ENCODE measurements at places on chromosomes 7 and 10.

GRCh38 chr7:111239437-111239836 lies 148.5 kb downstream of the LRRN3 start:
- no peak for DNase-seq

DNA sequence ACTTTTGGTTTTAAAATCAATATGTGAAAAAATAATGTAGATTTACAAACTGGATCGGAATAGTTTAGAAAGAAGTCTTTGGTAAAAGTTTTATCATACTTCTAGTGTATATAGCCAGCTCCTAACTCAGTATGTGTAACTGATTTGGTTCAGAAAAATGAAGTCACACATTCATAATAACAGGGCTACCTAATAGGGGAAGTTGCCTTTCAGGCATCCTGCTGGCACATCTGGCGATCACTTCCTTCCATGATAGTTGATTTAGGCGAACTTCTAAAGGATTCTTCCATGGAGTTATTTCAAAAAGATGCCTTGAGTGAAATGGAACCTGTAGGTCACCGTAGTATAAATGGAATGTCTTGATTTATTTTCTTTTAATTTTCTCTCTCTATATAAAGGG lies 69.1 kb downstream of the SHH start:
- no peak for DNase-seq

DNA sequence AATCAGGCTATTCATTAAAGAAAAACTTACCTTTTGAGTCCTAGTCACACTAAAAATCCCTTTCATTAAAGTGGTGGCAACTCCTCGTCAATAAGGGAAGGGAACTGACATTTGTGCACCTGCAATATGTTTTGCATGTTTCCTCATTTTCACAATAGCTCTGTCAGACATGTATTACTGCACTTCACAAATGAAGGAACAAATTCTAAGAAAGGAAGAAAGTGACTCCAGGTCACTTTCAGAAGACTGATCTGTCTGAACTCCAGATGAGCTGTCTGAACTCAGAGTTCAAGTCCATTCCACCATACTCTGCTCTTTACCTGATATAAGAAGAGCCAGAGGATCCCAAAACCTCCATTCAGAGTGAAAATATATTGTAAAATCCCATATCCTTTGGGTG lies 50.3 kb upstream of the GSAP start:
- no peak for DNase-seq

DNA sequence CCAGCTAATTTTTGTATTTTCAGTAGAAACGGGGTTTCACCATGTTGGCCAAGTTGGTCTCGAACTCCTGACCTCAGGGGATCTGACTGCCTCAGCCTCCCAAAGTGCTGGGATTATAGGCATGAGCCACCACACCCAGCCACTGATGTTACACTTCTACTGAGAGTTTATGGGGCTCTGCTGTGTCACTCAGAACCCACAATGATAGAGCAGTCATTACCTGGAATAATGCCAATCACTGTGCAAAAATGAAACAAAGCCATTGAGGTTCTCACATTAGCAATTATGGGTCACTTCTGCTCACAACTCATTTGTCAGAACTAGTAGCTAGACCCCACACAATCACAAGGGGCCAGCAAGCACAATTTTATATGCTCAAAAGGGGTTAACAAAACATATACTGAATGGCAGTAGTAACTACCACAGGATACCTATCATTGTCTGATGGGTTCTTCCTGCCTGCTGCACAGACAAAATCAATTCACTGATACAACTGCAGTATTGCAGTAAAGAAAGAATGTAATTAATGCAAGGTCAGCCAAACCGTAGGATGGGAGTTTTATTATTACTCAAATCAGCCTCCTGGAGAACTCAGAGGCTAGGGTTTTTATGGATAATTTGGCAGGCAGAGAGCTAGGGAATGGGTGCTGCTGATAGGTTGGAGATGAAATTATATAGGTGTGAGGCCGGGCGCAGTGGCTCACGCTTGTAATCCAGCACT lies 72.1 kb upstream of the TRIM24 start:
- DNase-seq: no peak

DNA sequence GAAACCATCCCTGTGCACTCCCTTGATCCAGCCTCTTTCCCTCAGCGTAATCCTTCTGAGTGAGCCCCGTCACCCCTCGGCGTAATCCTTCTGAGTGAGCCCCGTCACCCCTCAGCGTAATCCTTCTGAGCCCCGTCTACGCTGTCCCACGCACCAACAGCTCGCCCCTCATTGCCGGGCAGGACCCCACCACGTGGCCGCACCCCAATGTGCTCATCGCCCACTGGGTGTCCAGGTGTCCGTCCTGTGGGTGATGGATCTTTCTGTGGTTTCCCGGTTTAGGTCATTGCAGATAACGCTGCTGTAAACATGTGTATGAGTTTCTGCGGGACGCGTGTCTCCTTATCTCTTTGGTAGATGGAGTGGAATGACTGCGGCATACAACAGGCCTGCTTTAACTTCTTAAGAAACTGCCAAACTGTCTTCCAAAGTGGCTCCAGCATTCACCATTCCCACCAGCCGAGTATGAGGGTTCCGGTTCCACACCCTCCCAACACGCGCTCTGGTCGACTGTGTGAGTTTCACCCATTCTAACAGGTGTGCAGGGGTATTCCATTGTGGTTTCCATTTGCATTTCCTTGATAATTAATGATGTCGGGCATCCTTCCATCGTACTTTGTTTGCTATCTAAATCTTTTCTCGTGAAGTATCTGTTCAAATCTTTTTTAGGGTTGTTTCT lies 42.1 kb upstream of the NKX6-2 start:
- DNase-seq: no peak

DNA sequence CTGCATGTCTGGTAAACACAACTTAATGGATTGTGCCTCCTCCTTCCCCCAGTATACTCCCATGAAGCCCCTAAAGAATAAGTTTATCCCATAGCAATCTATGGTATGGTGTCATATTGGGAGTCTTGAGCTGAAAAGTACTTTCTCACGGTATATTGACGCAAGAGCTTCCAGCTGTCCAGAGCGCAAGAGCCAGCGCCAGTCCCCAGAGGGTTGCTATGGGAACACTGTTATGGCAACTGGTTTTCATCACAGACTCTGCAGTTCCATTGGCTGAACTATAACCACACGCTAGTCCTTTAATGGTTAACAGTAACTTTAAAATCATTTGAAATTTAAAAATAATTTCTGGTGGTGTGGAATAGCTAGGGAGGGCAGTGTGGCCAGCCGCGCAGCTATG lies 46.9 kb downstream of the PRPF18 start:
- DNase-seq: no peak

DNA sequence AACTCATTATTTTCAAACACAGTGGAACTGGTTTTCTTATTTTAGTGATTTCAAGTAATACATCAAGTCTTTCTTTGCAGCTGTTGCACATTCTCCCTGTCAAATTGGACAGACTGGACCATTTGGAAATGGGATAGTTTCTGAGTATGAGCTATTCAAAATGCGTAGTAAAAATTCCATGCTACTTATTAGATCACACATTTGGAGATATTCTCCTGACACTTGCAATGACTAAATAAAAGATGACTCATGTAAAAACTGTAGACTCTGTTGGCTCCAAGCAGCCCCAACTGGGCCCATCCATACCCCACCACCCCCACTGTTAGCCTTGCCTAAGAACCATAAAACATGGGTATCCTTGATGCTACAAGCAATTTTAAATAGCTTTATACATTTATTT lies 25.9 kb upstream of the BICC1 start:
- DNase-seq: no peak

DNA sequence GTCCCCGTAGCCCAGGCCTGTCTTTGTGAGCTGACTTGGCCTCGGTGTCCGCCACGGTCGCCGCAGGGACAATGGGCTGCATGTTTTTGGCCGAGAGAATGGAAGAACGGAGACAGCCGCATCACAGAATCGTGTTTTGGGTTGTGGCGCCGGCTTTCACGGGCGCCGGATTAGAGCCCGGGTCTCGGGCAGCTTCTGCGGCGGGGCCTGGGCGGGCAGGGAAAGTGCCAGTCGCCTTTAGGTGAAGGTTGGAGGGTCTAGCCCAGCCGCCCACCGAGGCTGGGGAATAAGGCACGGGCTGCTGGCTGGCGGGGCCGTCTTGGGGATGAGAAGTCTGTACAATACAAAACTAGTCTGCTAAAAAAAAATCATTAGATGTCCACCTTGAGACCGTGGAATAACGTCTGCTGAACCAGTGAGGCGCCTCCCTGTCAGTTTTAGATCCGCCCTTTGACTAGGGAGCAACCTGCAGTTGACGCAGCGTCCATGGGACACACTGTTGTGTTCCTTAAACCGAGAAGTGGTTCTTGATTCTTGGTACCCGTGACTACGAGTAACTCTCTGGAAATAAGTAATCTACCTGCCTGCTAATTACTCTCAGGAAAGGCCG lies 577 bp downstream of the DNAJB9 start:
- peak; percentile 70 for DNase-seq

GRCh38 chr7:984361-985126 lies 1.6 kb downstream of the CYP2W1 start:
- no peak for DNase-seq

DNA sequence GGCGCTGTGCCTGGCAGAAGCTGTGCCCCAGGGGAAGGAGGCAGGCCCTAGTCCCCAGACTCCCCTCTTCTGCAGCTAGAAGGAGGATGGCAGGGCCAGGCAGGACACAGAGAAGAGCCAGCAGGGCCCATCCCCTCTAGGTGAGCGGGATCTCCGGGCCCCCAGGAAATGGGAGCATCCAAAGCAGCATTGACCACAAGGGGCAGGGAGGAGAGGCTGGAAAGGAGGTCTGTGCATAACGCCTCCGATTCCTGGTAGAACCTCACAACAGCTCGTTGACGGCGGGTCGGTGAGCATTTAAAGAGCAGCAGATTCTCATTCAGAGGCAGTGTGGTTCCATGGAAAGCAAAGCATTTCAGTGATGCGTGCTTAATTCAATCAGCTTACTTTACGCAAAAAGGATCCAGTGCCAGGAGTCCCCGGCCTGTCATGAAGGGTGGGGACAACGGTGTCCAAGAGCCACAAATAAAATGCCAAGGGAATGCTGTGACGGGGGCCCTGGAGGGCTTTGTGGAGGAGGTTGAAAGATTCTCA lies 41.0 kb downstream of the CLRN3 start:
- no peak for DNase-seq

DNA sequence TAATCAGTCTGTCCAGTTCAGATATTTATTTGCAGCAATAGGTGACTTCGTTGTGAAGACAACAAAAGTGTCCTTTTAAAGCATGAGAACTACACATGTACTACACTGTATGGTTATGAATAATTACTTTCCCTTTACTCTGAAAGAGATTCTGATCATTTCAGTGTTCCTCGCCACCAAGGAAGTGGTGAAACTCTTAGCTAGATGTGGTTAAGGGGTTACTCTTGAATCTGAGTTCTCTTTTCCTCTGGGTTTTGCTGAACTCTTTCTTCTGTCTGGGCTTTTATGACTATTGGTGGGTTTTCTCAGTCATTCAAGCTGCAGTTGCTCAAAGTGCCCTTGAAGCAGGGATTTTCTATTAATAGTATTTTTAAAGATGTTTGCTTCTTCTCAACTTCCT lies 127.9 kb upstream of the SEM1 start:
- no peak for DNase-seq

DNA sequence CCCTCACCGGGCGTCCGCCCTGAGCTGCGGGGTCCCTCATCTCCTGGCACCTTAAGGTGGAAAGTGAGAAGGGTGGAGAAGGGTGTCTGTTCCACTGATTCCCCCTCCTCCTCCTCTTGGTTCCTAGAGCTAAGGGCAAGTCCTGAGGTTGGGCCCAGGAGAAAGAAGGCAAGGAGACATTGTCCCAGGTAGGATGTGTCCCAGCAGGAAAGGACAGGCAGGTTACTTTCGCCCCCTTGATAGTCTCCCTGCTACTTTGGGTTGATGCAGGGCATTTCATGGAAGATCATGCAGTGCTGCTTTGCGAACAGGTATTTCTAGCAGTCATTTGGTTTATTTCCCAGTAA lies 582 bp downstream of the STEAP2 start:
- no peak for DNase-seq

DNA sequence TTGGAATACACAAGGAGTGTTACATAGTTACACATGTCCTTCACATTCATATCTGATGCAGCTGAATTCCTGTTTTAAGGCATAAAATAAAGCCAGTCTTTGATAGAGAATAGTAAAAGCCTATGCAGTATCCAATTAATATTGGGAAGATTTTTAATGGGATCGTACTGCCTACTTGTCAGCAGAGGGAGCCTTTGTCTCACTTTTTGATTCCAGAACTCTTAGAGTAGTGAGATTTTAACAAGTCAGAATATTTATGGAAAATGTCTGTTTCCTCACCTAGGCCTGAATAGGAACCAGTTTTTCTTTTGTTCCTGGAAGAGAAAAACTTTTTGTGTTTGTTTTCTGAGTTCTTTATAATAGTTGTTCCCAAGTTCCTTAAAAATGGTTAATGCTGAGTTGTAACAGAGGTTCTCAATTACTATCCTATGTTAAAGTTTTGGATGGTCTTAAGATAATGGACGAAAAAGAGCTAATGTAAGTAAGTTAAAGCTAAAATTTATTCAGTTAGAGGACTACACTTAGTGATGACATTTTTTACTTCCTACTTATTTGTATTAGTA lies 114.0 kb downstream of the BBS9 start:
- DNase-seq: no peak

DNA sequence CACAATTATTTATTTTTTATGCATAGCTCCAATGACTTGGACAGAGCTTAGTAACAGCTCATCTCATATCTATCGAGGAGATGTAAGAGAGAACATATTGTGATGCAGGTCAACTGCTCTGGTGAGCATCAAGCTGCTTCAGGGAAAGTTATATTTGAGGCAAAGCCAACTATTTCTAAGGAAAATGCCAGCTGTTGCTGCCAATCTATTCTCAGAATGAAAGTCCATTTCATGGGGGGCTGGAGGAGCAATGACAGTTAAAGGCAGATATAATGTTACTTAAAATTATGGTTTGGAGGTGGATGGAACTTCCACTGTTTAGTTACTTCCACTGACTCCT lies 424.8 kb downstream of the KIF20B start:
- DNase-seq: no peak

DNA sequence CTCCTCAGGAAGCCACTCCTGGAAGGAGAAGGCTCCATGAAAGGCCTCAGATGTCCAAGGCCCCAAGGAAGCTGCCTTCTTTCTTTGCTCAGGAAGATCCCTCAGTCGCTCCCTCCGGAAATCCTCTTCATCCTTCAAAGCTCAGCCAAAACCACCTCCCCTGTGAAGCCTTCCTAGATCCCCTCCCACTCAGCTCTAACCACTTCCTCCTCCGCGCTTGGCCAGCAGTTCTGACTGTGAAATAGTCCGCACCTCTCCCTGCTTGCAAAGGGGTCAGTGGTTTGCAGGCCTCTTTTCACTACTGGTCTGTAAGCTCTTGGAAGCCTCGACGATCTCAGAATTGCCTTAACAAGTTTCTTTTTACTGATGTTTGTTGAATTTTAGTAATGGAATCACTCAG lies 23.9 kb downstream of the PYROXD2 start:
- DNase-seq: no peak

- DNase-seq: no peak
Measured at GRCh38 chr7:148997497-148997896, 30.8 kb downstream of the PDIA4 start.

All from Peyer's patch (tissue), 4 donors.